ENCODE measurements at places on chromosomes 12 and 14. TPM values are rescaled to one million over a fixed set of nuclear protein-coding genes. Genes with fewer than 3 reads are reported as not detected.

FGF6 gene
- total RNA-seq, result not detected

AMDHD1 gene
- total RNA-seq, result 1.1 TPM

KRT8 gene
- 7.6 TPM for total RNA-seq

CLEC2B gene
- 0.78 TPM for total RNA-seq

KRT83 gene
- total RNA-seq, result not detected

Measured in articular chondrocyte of knee joint (primary cell).